Dermis microvascular lymphatic vessel endothelial cell (primary cell): ENCODE measurements at places on chromosomes 3 and 15. TPM values are rescaled to one million over a fixed set of nuclear protein-coding genes. Genes with fewer than 3 reads are reported as not detected.

DNA sequence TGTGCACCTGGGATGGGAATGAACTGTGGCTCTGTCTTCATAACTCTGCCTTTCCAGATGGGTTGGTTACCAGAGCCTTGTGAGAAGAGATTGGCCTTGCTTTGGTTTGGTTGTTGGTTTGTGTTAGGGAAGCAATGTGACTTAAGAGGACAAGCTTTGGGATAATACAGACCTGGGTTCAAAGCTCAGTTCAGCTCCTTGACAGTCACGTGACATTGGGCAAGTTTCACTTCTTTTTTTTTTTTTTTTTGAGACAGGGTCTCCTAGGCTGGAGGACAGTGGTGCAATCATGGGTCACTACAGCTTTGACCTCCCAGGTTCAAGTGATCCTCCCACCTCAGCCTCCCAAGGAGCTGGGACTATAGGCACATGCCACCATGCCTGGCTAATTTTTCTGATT is 42.7 kb downstream of the CORO2B start:
- DNase-seq, result no peak

GRCh38 chr3:11306817-11307589 is 34.8 kb downstream of the ATG7 start:
- peak; percentile 78 for DNase-seq

DNA sequence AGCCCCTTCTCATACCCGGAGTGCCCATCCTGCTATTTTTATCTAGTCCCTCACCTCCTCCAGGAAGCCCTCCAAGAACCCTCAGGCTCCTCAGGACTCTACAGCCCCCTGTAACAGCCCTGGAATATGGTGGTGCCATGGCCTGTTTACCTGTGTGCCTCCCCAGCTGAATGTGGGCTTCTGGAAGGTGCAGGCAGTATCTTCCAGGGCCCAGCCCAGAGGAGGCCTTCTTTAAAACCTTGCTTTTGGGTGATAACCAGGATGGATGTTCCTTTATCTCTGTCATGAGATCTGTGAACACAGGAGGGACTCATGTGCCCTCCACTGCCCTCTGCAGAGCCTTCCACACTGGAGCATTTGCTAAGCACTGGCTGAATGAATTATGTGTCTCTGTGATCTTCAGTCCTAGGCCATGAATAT is 36.7 kb upstream of the MRPS22 start:
- no peak for DNase-seq

DNA sequence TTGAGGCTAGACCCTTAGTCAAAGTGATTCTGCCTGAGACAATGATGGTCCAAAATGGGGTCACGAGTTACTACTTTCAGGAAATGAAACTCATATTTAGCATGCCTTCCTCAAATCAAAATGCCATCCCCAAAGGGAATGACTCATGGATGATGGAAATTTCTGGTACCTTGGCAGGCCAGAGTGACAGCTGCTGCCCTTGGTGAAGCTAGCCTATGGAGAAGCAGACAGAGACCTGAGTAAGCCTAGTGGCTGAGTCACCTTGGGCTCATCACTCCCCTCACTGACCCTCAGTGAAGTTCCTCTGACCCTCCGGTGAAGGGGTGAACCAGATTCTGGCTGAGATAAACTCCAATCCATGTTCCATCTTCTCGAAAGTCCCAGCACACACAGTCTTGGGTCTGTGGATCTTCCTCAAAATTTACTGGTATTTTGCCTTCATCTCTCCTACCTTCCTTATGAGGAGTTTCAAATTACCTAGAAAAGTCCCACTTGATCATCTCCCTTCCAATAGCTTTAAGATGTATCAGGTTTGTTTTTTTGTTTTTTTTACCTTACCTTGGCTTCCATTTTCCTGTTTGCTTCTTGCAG is 54.5 kb upstream of the ABHD17C start:
- DNase-seq, result no peak

DNA sequence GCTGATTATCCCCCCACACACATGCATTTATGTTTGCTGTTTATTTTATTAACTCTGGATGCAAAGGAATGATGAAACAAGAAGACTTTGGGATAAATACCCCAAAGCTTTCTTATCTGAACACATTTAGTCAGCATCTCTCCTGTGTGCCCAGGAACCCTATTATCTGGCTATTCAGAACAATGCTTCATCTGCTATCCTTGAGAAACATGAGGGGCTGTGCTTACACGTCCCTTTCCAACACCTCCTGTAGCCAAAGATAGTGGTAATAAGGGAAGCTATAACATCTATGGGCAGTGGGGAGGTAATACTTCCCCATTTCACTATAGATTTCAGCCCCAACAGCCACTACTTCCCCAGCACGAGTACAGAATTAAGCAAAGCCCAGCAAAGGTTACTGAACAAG is 94.7 kb downstream of the SSR3 start:
- DNase-seq, result no peak

DNA sequence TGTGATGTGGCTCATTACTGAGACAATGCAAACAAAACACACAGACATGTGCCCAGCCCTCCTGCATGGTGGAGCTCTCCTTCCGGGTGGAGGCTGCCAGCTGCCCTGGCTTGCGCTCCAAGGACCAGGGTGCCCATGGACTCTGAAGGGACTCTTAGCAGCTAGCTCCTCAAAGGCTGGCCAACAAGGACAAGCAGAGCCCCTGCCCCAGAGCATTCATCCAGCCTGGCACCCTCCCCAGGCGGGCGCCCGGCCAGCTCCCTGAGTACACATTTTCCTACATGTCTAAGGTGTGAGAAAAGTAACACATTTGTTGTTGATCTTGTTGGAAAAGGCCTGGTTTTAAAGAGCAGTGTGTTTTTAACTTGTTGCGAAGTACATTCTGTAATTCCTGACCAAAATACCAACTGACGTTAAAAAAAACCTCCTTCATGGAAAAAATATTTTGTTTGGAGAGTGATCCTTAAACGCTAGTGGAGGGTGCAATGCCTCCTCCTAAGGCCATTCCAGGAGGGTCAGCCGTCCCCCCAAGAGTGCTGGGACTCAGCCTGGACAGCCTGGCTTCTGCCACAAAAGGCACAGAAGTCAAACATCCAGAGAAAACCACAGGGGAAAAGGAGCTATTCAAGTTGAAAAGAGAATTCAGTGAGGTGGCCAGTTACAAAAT is 86.9 kb downstream of the KLF15 start:
- peak; percentile 61 for DNase-seq

GRCh38 chr15:59522988-59523461 is 85.0 kb downstream of the FAM81A start:
- DNase-seq, result no peak

GRCh38 chr3:13280811-13281506 is 139.2 kb downstream of the NUP210 start:
- DNase-seq, result peak; percentile 70

DNA sequence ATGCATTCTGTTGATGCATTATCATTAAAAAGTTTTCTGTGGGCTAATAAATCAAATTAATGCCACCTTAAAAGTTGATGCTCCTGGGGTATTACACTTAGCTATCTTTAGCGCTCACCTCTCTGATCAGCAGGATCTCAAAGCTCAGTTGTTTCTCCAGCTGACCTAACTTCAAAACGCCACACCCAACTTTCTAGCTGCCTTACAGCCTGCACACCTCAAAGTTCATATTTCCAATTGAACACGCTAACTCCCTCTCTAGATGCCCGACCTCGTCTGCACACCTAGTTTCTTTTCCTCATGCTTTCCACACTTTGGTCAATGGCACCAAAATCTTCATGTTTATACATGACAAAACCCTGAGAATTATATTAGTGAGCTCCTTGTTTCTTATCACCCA is 98.2 kb upstream of the AGTR1 start:
- DNase-seq, result no peak

DNA sequence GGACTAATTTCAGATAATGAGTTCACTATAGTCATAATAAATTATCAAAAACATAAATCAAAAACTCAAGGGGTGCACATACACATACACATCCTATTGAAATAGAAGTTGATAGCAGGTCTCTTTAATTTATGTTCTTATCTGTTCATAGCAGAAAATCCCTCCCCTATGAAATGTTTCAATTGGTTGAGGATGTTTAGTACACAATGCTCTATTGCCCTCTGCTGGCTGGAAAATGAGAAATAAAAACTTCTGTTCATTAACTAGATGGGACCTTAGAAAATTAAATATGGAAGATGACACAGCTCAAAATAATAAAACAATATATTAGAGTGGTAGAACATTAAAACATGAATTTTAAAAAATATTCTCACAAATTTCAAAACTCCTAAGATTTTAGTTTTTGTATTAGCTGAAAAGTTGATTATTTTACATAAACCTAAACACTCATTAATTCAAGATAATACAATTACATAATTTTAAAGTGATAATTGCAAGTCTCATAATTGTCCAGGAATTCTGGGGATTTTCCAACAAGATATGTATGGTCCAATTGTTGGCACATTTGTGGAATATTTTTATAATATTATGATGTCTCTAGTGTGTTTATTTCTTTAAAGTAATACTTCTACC is 735.0 kb downstream of the ROBO1 start:
- no peak for DNase-seq

- DNase-seq, result no peak
Measured at GRCh38 chr3:174441588-174442301, 417.4 kb upstream of the NAALADL2 start.

DNA sequence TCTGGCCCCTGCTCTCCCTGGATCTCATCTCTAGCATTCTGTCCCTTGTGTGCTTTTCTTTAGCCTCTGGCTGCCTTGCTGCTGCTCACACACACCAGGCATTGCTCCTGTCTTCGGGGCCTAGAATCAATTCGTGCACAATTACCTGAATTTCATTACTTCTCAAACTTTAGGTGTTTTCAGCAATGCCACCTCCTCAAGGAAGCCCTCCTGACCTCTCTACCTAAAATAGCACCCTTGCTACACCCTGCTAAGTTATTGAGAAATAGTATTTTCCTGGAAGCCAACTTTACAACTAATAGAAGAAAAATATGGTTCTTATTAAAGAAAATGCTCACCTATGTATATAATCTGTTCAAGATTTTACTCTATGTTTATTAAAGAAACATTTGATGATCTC is 40.4 kb downstream of the CP start:
- no peak for DNase-seq

- DNase-seq, result no peak
Measured at GRCh38 chr3:14935592-14936345, 11.6 kb upstream of the NR2C2 start.

- no peak for DNase-seq
Measured at GRCh38 chr3:36964331-36964730, 19.5 kb upstream of the TRANK1 start.

GRCh38 chr3:83122774-83123350 is 1361.4 kb upstream of the GBE1 start:
- no peak for DNase-seq

GRCh38 chr3:120350401-120350941 is 1.3 kb upstream of the LRRC58 start:
- no peak for DNase-seq

DNA sequence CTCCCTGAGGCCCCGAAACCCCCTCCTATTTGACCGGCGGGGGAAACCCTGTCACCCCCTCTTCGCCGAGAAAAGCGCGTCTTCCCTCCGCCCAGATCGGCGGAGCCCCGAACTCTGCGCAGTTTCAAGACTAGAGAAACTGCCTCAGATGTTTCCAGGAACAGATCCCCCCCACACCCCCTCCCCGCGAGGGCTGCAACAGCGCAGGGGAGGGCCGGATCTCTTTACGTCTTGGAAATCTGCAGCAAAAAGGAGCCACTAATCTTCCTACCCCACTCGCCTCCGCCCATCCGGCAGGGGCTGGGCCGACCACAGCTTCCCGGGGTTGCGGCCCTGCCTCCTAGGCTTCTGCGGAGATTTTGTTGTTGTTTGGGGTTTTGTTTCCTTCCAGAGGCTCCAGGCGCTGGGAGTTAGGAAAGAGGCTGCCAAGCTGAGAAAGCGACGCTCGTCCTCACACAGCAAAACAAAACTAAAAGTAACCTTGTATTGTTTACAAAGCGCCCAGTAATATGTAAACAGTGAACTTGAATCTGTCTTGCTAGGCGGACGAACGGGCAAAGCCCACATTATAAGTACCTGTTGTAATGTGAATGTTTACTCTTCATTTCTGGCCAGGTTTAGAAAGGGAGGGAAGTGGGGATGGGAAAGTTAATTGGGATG is 2.2 kb downstream of the FOXB1 start:
- no peak for DNase-seq

- no peak for DNase-seq
Measured at GRCh38 chr3:77718311-77718710, 678.4 kb downstream of the ROBO2 start.

- peak; percentile 52 for DNase-seq
Measured at GRCh38 chr3:198032039-198032936, 72.3 kb downstream of the LMLN start.

DNA sequence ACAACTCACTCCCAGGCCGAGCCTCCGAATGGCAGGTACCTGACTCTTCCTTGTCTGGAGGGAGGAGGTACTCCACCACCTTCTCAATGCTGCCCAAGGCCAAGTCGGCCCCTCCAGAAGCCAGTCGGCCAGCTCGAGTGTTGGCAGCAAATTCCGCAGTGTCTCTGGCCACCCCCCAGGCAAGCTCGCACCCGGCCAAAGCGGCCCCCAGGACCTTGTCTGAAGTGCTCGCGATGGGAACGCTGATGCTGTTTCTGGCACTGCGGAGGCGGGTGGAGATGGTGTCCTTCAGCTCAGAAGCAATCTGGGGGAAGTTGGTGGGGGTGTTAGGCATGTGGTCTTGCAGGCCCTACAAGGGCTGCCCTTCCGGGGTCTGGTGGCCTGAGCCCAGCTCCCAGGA is 9.2 kb downstream of the PLIN1 start:
- no peak for DNase-seq

The CISH gene
- 0.13 and 0.38 TPM in 2 replicates for total RNA-seq

The PLSCR5 gene
- not detected in 2 replicates for total RNA-seq

The ZPLD1 gene
- not detected in 2 replicates for total RNA-seq

The CFAP44 gene
- 0.64 and 1.3 TPM in 2 replicates for total RNA-seq

The PRR20G gene
- not detected in 2 replicates for total RNA-seq
